Bone marrow (tissue), 2 donors: ENCODE measurements at places on chromosomes 1 and 21.

GRCh38 chr1:29469457-29469856 lies 233.1 kb downstream of the PTPRU start:
- DNase-seq = no peak

- DNase-seq = peak; percentile 27
These were observed 36.2 kb upstream of the IPO9 start for GRCh38 chr1:201792534-201793305.

GRCh38 chr1:117644696-117645311 lies 39.0 kb downstream of the TENT5C start:
- no peak for DNase-seq

DNA sequence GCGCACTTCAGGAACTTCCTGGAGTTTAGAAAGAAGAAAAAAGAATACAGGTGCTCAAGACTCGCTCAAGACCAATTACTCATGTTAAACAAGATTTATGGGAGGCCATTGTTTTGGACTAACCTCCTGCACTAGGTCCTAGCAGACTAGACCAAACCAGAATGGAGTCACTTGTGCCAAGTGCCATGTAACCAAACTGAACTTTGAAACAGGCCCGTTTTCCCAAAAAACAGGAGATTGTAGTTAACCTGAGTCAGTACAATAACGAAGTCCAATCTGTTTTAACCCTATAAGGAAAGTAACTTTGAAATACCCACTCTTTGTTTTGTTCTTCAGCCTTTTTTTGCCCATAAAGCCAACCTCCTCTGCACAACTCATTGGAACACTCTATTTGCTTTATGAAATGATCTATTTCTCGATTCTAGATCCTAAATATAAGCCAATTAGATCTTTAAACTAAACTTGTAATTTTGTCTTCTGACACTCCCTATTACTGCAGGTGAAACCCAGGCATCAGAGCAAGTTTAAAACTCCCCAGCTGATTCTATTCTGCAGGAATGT lies 695 bp upstream of the NTPCR start:
- DNase-seq = no peak

GRCh38 chr1:206014601-206015000 lies 9.1 kb downstream of the CTSE start:
- DNase-seq = no peak

- no peak for DNase-seq
These were observed 210.3 kb downstream of the SLC35F3 start for GRCh38 chr1:234114648-234115307.

DNA sequence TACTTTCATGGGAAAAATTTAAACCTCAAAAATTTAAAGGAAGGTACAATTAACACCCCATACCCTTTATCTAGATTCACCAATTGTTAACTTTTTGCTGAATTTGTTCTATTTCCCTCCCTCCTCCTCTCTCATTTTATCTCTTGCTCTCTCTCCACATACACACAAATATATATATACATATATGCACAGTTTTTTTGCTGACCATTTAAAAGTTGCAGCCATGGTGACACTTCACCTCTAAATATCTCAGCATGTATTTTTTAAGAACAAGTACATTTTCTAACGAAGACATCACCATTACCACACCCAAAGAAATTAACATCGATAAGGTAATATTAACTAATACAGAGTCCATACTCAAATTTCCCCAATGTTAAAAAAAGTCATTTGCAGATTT lies 33.9 kb downstream of the LRIG2 start:
- no peak for DNase-seq

DNA sequence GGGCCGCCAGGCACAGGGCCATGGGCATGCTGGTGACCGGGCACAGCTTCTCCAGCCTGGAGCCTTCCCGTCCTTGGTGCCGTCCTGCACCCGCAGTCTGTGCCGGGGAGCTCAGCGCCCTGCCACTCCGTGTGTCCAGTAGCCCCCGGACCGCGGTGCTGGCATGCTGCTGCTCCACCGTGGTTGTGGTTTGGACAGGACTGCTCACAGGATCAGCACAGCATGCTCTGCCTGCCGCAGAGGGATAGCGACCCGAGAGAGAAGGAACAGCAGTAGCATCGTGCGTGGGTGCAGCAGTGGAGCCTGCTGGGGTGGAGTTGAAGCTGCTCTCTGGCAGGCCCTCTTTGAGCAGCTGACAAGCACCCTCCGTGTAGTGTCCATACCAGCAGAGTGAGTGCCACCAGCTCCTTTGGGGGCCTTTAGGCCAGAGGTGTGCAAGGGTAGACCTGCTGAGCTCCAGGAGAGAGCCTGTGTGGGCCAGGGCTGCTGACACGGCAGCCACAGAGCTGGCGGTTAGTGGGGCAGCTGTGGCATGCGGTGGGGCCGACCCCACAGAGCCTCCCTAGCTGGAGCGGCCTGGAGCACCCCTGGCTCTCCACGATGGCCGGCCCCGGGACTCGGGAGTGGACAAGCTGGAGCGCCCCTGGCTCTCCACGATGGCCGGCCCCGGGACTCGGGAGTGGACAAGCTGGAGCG lies 6.4 kb upstream of the PCBP3 start:
- no peak for DNase-seq

- no peak for DNase-seq
These were observed 14.3 kb upstream of the OLIG2 start for GRCh38 chr21:33011462-33011861.

DNA sequence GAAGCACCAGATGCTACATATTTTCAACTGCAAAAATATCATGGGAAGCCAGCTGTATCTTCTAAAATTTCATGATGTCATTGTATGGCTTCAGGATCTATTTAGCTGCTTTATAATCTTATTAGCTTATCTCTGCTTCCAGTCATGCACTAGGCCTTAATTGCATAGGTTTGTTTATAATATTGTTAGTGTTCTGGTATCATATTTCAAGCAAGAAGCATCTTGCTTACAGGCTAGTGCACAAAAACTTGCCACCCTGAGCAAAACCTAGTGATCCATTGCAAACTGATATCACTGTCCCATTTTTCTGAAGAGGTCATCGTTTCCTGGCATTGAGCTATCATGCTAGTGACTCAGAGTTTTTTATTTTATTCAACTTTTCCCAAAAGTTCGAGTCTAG lies 15.7 kb upstream of the NRIP1 start:
- no peak for DNase-seq

GRCh38 chr1:90704817-90705216 lies 12.3 kb downstream of the BARHL2 start:
- DNase-seq = no peak

DNA sequence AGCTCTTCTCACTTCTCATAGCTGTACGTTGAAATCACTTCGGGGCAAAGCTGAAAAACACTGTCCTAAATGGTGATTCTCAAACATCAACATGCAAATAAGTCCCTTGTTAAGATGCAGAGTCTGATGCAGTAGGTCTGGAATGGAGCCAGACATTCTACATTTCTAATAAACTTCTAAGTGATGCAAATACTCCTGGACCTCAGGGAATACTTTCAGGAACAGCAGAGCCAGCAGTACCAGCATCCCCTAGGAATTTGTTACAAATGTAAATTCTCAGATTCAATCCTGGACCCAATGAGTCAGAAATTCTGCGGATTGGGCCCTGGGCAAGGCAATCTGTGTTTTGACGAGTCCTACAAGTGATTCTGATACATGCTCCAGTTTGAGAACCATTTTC lies 152.3 kb downstream of the PCNX2 start:
- no peak for DNase-seq

DNA sequence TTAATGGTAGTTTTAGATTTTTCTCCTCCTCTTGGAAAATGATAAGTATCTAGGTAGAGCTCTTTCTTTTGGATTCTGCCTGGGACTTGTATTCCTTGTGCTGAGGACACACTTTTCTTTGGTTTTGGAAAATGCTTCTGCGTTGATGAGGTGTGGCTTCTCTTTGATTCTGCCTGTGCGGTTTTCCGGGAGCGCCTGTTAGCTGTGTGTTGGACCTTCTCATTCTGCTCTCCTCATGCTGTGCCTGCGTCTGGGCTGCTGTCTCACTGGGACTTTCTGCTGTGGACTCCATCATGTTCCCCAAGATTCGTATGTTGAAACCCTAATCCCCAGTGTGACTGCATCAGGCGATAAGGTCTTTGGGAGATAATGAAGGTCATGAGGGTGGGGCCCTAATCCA lies 21.0 kb downstream of the C1orf174 start:
- DNase-seq = no peak

- DNase-seq = no peak
These were observed 60.7 kb upstream of the CAMK1G start for GRCh38 chr1:209522826-209523225.

DNA sequence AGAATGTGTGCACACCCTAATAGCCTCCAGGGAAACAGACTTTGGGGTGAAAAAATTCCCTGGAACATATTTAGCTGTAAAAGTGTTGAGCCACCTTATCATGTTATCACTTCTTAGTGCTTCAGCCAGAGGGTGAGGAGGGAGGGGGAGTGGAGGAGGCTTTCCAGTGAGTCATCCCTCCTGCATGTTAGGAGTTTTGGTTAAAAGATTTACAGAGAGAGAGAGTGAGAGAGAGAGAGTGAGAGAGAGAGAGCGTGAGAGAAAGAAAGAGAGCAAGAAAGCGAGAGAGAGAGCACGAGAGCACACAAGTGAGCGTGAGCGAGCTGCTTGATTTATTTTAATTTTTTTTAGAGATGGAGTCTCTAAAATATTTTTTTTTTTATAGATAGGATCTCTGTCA lies 13.5 kb upstream of the CACNA1E start:
- no peak for DNase-seq
